ENCODE measurements at places on chromosomes 3 and 15.

- no peak for DNase-seq
Observed at GRCh38 chr3:122864498-122864897, 69.6 kb downstream of the SLC49A4 start.

DNA sequence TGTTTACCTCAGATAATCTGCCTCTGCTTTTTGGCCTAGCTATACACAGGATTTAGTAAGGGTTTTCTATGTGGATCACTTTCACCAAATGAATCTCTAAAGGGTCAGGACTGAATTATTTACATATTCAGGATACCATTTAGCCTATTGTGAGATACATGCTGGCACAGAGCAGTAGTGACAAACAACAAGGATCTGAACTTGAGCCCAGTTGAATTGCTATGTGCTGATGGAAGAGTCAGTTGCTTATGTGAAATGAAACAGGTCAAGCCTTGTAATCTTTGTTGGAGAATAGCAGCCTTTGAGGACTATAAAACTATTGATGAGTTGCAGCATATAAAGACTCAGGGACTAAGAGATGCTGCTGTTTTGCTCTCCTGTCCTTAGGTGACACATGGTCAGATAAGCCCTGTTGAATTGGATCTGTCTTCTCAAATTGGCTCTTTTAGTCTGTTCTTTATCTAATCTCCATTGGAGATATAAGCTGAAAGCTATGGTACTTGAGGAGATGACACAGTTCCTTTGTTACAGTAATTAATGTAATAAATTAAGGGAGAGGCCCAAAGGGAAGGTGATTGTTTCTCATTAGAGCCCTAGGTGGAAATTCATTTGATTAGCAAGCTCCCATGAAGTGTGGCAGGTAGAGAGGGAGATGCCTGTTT lies 30.4 kb downstream of the ZNF609 start:
- DNase-seq = no peak

DNA sequence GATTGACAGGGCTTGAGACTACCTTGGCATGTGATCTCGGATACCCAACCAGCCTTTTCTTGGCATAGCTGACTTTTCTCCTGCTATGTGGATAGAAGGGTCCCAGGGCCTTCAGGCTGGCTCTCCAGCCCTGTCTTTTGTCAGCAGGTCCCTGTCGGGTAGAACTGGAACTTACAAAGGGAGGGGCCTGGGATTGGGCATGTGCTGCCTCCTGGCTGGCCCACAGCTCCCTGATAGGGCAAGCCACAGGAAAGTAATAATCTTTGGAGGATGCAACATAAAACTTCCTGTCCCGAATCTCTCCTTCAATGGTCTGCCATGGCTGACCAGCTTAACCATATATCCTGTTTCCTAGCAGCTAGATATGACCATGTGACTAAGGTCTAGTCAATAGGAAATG lies 89.1 kb downstream of the ABHD5 start:
- DNase-seq = no peak

GRCh38 chr3:73446467-73447110 lies 178.2 kb downstream of the PDZRN3 start:
- DNase-seq = no peak

DNA sequence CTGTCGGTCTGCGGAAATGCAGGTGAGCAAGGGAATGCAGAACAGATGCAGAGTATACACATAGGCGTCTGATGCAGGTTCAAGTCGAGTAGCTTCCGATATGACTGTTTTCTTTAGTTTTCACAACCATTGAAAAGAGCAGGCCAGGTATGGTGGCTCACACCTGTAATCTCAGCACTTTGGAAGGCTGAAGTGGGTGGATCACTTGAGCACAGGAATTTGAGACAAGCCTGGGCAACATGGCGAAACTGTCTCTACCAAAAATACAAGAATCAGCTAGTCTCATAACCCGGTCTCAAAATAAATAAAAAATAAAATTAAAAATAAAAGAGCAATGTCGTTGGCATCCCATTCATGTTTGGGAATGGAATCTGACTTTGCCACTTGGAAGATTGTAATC lies 101.5 kb downstream of the PTPRG start:
- DNase-seq = no peak

- no peak for DNase-seq
Observed at GRCh38 chr3:120274739-120275167, 10.3 kb downstream of the GPR156 start.

All from stimulated activated CD8-positive, alpha-beta memory T cell treated with anti-CD3 and anti-CD28 coated beads, Interleukin-15, amount 100 ng/mL, for 4 hours (primary cell).